ENCODE measurements at places on chromosomes 3 and 15.

- no peak for DNase-seq
These were observed 36.3 kb upstream of the MEX3B start for GRCh38 chr15:82081914-82082762.

DNA sequence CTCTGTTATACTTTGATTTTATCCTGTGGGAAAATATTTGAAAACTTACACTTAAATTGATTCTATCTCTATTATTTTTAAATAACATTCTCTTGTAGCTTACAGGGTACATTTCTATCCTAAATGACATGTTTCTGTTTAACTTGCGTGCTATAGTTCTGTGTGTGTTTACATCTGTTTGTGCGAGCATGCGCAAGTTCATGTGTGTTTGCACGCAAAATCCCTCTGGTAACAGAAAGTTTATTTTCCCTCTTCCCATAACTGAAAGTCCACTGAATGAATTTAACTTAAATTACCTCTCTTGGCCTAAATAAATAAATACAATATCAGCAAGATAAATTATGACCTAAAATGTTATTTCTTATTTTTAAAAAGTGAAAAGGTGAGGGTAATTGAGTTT lies 117.3 kb upstream of the NEO1 start:
- no peak for DNase-seq

DNA sequence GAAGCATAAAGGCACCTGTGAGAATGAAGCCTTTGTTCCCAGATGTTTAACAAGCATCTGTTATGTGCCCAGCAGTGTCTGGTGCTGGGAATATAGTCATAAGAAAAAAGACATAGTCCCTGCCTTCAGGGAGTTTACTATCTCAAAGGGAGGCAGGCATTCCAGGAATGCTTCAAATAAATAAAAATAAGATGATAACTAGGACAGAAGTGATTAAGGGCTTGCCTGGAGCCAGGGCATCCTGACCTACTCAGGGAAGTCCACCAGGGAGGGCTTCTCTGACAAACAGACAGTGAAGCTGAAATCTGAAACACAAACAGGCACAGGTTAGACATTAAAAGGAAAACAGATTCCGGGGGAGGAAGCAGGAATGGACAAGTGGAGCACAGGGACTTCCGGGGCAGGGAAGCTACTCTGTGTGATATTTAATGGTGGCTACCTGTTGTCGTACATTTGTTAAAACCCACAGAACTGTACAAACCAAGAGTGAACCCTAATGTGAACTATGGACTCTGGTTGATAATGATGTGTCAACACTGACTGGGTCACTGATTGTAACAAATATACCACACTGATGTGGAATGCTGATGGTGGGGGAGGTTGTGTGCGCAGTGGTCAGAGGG lies 53.3 kb downstream of the ITGB5 start:
- no peak for DNase-seq

DNA sequence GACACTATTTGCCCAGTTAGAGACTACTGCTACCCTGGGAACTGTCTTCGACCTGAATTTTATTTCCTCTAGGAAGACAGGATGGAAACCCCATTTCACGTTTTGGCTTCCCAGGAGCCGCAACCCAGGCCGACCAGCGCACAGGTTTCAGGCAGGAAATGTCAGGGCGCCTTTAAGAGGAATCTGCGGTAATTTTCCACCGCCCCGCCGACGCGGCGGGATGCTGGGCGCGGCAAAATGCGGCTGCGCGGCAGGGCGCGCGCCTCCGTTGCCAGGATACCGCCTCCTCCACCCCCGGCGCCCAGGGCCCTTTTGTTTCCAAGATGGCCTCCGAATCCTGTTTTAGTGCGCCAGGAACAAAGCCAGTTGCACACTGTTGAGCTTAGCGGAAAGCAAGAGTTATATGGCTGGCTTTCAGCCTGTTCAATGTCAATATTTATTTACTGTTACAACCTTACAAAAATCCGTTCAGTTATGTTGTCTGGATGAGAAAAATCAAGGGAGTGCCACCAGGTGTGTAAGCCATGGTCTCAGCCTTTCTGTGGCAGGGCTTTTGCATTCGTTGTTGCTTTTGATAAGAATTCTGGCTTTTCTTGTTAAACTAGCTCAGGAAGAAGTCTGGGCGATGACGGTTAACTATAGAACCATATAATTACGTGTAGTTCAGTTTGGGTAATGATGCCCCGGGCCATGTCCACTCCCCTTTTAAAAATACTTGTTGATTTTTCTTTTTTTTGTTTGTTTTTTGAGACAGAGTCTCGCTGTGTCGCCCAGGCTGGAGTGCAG lies 79.7 kb upstream of the CHD2 start:
- DNase-seq, result peak; percentile 66

DNA sequence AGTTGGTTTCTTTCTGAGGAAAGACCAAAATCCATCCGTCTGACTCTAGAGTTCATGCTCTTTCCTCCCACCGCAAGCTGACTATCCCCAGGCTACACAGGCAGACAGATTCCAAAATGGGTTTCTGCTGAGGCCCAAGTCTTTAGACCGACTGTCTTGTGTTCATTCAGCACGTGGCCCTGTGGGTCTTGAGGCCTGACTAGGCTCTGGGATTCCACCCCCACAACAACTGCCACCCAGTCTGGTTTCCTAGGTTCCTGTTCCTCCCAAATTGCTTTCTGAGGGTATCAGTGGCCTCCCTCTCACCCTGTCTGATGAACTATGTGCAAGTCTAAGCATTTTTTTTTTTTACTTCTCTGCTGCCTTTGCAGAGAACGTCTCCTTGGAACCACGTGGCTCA lies 67.7 kb downstream of the CYP19A1 start:
- no peak for DNase-seq

- DNase-seq, result no peak
These were observed 256.8 kb upstream of the IGF1R start for GRCh38 chr15:98391568-98391967.

- no peak for DNase-seq
These were observed 76.2 kb downstream of the CCK start for GRCh38 chr3:42189736-42190135.

- DNase-seq, result no peak
These were observed 36.4 kb downstream of the CFAP100 start for GRCh38 chr3:126431103-126431534.

GRCh38 chr15:98164986-98165385 lies 204.5 kb downstream of the ARRDC4 start:
- no peak for DNase-seq

- no peak for DNase-seq
These were observed 283.0 kb upstream of the WNT5A start for GRCh38 chr3:55770077-55770476.

DNA sequence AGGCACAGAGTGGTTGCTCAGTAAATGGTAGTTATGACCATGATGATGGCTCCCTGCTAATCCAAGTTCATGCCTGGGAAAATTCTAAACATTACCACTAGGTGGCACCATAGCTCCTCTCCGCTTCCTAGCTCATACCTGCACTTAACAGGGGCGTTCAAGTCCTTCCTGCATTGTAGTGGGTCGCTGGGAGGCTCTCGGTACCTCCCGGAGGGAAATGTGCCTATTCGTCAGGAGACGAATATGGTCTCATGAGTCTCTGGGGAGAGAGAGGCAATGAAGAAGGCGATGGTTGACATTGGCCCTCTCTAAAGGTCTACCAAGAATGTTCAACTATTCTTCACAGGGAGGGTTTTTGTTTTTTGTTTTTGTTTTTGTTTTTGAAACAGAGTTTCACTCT lies 10.9 kb downstream of the MESP1 start:
- DNase-seq, result peak; percentile 27

- no peak for DNase-seq
These were observed 611.2 kb upstream of the GRM7 start for GRCh38 chr3:6249679-6250078.

DNA sequence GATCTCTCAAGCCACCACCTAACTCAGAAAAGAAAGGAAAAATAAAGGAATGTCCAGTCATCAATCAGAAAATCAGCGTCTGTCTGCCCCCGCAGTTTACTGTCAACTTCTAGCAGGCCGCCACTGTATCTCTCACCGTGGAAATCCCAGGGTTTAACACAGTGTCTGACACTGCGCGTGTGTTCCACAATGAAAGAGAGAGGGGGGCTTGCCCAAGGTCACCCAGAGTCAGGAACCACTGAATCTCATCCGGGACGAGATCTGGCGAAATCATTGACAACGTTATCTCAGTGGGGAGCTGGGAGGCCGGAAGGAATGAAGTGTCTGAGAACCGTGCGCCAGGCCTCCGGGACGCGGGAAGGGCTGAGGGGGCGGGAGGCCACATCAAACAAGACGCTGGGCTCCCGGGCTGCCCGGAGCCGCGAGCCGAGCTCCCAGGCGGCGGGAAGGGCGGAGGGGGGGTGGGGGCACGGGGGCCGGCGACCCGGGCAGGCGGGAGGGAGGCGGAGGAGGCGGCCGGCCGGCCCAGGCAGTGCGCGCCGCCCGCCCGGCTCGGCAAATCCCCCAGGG lies 2.2 kb upstream of the HES1 start:
- no peak for DNase-seq

DNA sequence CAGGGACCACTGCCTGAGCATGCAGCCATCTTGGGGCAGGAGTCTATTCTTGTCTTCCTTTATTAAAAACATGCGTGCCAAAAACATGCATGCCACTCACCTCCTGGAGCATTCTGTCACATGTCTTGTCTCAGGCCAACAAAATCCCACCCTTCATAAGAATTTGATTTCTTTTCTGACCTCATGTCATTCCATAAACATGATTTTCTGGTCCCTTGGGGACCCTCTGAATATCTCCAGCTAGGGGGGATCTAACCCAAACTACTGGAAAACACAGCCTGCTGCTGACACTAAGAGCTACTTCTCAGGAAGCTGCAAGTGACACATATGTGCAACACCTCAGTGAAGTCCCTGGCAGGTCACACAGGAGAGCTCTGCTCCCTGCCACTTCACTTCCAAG lies 26.8 kb upstream of the NOX5 start:
- DNase-seq, result no peak

DNA sequence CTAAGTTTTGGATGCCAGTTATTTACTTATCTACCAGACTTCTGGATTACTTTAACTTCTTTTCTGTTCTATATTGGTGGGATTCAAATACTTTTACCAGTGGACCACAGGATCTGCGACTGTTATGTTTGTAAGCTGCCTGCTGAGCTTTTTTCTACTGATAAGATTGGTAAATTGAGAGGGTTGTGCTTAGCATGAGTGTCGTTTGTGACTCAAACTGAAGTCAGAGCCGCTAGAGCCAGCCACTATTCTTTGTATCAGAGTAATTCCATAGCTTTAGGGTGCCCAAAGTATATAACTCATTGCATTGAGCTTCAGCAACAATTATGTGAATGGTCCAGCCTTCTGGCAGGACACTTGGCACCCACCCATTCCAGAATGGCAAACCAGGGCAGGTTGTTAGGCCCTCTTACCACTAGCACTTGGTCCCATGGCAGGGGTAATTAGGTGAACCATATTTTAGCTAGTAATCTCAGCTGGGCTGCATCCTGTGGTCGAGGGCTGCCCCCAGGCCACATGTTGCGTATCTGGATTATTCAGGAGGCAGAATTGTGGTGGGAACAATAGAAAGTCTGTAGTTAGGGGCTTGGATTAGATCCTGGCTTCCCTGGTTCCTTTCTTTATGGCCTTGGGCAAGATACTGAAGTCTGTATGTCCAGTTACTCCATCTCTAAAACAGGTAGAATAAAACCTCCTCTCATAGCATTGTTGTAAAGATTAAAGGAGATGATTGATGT lies 6.0 kb downstream of the PLCL2 start:
- DNase-seq, result no peak

Data from NCI-H524 treated with DMSO at 0.1 percent for 48 hours (cell line).